Skeletal muscle cell (primary cell): ENCODE measurements at places on chromosomes 2 and 18.
A peak's percentile ranks its signal among the peaks of the same experiment; 100 is the strongest.

DNA sequence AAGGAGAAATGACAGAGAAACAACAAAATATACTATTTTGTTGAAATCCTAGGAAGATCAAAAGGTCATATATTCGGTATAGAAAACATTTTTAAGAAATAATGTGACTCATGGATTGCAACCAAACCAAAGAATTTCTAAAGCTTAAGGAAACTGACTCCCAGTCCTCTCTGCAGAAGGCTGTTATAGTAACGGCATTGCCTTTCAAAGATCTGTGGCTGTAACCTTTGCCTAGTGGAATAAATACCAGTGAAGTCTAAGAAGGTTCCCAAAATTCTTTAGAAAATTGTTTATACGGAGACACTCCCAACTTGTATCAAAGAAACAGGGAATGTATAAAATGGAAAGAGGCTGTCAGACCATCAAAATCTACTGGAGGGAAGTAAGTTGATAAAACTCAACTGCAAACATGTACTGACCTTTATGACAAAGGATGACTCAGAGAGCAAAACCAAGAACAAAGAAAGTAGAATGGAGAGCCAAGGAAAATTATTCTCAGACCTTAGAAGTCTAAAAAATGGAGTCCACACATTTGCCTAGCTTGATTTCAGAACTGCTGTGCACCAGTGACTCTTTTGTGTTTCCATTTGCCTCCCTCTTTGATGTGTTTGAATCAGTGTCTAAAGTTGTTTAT, 48.6 kb upstream of the FSIP2 start:
- peak; percentile 5 for DNase-seq

DNA sequence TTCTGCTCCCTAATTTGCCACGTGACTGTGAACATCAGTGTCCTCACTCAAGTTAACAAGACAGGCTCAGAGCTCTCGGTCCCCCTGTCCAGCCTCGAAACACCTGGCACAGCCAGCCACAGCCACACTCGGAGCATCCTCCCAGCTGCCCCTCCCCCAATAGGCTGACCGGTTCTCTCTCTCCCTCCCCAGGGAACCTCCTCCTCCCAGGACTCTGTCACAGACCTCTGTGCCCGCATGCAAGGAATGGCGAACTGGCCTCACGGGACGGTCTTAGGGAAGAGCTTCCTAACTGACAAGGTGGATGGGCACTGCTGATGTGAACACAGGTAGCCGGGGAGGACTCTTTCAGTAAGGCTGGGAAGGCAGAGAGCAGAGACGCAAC, 18.8 kb downstream of the CYP26B1 start:
- DNase-seq, result no peak

DNA sequence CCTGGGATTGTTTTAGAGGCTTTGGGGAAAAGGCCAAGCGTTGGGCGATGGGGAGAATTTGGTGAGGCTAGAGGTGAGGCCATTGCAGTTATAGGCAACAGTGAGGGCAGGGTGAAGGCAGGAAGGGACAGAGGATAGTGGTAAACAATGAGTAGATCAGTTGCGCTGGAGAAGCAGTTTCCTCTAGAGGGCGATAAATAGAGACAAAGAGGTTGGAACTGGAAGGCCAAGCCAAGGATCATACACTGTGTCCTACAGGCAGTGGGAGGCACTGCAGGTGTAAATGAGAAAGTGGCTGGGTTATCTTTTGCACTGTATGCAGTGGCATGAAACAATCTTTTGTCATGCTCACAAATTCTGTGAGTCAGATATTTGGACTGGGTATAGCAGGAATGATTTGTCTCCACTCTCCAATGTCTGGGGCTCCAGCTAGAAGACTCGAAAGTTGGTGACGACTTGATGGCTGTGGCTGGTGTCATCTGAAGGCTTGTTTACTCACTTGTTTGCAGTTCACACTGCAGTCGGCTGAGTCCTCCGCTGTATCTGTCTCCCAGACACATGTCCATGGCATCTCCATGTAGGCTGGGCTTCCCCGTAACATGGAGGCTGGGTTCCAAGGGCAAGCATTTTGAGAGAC, 82.1 kb downstream of the TNP1 start:
- DNase-seq, result no peak

- no peak for DNase-seq
Observed at GRCh38 chr18:14978962-14979535, 231.1 kb downstream of the ANKRD30B start.

- DNase-seq, result no peak
Observed at GRCh38 chr18:49855711-49856415, 42.5 kb upstream of the ACAA2 start.

GRCh38 chr2:47867205-47867604, 39.1 kb downstream of the FBXO11 start:
- DNase-seq, result peak; percentile 62

DNA sequence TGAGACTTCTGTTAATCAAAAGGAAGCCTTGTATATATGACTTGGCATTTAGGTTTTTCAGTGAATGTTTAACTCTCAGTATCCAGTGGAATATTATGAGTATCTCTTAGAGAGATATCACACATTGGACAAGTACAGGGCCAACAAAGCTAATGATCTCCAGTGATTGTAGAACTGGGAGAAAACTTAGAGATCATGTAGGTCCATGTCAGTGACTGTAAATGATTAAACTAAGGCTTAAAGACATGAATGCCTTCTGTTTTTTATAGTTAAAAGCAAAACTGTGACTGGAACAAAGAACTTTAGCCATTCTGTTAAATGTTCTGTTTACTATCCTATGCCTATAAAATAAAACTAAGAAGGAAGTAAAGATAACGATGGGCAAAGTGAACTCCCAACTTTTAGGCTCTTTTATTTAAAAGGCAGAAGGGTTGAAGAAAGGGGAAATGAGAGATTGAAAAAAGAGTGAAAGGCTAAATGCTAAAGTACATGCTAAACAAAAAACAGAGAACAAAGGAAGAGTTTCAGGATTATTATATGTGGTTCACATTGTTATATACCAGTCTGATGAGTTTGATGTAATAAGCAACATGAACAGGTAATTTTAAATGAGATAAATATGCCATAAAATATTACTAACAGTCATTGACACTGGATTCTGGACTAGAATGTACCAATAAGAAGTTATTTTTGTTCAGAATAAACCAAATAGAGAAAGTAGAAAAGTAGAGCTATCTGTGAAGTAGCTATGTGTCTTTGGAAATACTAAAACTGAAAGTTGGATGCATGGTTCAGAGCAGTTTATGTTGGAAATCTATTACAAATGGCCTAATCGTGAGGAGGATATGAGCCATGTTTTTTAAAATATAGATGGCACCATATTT, 37.1 kb upstream of the TNFRSF11A start:
- DNase-seq, result no peak

DNA sequence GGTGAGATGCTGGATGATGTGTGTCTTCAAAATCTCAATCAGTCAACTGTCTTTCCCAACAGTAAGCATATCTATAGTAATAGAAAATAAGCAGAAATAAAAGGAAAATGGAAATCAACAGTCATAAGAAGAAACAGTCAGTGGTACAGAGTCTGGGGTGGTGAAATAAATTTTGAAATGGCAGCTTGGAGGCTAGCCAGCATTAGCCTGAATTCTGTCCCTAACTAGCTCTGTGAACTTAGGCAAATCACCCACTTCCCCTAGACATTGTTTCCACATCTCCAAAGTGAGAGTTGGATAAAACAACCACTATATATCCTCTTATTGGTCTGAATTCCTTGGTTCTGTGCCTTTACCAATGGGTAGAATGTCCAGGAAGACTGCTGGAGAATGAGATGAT, 189.7 kb upstream of the REV1 start:
- DNase-seq, result no peak

DNA sequence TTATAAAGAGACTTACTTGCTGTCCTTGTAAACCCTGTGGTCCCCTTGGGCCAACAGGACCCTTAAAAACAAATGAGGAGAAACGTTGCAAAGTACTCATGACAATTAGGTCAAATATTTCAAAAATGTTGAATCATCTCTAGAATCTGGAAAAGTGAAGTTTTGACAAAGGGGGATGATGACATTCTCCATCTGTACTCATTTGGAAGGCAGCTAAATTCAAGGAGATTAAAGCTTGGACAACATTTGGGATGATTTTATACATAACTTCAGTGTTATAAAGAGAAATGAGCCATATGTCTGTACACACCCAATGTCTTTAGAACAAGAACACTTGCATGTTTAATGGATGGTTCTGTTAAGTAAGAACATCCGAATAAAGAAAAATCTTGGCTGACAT, 92.9 kb downstream of the COL5A2 start:
- DNase-seq, result peak; percentile 48

GRCh38 chr2:68345129-68345875, 19.8 kb upstream of the PLEK start:
- DNase-seq, result no peak

DNA sequence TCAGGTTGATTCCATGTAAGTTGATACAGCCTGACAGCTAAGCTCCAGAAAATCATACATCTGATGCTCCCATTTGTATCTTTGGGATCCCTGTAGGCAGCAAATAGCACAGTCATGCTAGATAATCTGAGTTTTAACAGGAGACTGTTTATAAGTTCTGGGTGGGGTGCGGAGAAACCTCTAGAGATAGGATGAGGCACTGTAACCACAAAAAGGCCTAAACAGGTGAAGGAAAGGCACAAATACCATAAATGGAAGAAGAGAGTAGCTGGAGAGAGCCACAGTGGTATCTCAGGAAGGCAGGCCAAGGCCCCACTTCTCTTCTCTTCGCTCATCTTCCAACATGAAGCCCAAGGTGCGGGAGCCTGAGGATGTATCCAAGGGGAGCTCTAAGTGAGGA, 18.1 kb upstream of the B4GALT6 start:
- DNase-seq, result no peak

DNA sequence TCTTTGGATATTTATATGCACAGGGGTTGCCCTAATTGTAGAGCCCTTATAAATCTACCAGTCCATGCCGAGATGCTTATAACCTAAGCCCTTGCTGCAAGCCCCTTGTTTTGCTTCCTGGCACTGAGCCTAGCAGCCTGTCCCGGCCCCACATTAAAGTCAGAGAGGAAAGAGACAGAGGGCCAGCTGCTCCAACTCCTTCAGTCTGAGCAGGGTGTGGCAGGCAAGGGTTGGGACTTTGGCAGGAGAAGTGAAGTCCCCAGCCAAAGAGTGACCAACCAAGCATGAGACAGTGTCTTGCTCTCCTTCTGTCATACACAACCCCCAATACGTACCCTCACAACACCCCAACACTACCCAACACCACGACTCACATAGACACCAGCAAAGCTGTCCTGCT, 54.7 kb upstream of the FZD7 start:
- no peak for DNase-seq

DNA sequence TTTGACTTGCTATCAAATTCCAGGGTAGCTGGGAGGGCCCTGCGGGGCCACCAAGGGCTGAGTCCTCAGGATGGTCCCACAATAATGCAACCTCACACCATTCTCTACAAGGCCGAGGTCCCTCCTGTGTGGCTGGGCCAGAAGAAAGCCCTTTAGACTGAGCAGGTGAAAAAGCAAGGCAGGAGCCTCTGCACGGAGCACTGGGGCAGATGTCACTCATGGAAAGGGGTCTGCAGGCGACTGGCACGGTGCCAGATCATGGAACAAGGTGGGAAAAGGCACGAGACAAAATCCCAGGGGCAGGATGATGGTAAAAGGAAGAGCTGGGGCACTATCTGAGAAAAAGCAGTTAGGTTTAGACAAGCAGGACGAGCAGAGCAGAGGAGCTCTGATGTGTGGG, 16.1 kb downstream of the HJURP start:
- DNase-seq, result no peak

- no peak for DNase-seq
Observed at GRCh38 chr2:65388596-65389390, 43.6 kb downstream of the SPRED2 start.

DNA sequence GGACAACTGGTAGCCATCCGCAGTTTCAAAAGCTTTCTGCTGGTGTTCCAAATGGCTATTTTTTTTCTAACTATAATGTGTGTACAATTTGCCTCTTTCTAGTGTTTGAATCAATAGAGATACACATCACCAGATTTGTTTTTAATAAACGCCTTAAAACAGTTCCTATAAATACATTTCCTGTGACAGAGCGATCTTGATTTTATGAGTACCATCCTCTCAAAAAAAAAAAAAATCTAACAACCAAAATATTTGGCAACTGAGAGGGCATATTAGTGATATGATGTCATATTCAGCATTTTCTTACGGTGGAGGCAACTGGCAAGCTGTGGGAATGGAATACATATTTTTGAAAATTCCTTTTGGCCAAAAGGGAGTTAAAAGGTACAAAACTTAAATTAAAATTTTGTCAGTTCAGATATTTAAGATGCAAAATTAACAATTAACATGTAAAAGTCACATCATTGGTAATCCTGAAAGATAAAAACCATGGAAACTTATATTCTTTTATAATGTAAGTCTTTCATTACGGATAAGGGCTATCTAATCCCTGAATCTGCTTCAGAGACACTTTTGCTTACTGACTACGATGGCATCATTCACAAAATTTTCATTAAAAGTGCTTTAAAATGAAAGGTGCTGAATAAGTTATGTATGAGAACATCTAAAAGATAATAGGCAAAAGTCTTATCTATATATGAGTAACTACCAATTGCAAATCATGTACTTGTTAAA, 268.4 kb downstream of the TCF4 start:
- no peak for DNase-seq

DNA sequence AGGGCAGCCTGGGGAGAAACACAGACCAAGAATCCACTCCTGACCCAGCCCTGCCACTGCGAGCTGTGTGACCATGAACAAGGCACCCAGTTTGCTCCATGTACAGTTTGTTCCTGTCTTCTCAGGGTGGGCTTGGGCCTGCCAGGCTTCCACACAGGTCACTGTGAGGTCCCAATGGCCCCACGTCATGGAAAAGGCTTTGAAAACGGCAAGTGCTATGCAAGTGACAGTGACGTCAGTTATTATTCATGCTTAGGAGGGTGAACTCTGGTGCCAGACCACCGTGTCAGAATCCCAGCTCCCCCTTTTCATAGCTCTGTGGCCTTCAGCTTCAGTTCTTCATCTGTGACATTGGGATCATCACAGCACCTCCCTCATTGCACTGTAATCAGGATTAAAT, 87.1 kb downstream of the TNS1 start:
- DNase-seq, result no peak

DNA sequence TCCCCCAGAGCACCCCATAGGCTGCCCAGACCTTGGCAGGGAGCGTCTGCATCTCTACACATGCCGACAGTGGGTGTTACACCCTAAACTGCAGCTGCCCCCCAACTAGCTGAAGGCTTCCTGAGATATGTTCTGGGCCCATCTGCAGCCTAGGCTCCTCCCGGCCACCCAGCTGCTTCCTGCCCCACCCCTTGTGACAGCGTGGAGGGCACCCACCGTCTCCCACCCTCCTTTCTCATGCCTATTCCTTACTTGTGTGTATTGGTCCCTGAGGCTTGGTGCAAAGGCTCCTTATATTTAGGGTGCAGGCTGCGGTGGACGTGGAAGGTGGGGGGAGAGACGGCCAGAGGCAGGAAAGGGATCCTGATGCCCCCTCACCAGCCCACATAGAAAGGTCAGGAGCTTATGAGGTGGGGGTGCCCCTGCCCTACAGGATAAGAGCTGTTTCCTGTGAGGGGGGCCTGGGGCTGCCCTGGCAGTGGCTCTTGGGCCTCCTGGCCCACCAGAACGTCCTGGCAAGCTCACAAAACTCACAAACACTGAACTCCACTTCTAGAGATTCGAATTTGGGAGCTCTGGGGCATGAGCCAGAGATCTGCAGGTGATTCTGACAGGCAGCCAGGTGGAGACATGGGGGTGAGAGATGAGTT, 7.3 kb upstream of the PROM2 start:
- DNase-seq, result no peak

GRCh38 chr2:118403658-118404451, 315.6 kb downstream of the INSIG2 start:
- DNase-seq, result no peak

- no peak for DNase-seq
Observed at GRCh38 chr2:216850665-216851322, 9.1 kb downstream of the TNP1 start.

- DNase-seq, result peak; percentile 60
Observed at GRCh38 chr2:169069341-169069740, at the start of gene DHRS9. TSS of gene DHRS9 (plus strand) at chr2:169069563. CDS start at chr2:169081582, 12,019 bp downstream.
